ENCODE measurements at places on chromosomes 5 and 9.

DNA sequence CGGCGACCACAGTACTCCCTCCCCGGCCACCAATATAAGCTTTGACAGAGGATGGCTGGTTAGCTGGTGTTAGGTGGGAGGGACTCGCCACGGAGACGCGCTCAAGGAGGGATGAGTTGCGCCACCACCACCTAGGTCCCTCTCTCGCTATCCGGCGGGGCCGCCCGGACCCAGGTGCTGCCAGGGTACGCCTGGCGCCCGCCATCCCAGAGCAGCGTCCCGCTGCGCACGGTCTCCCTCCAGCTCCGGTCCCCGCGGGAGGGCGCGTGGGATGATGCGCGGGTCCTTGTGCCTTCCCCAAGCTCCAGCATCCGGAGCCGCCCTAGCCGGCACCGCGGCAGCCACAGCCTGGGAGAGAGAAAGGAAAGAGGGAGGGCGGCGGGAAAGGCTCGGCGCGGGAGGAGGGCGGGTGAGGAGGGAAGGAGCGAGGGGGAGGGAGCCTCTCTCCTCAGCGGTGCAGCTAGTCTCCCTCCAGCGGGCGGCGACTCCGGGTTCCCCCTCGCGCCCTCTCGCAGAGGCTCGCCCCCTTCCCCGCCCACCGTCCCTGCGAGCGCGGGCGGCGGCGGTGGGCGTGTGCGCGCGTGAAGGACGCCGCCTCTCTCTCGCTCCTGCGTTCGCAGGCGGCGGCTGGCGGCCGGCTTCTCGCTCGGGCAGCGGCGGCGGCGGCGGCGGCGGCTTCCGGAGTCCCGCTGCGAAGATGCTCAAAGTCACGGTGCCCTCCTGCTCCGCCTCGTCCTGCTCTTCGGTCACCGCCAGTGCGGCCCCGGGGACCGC is at the start of gene CAMK4:
TSS of gene CAMK4 (plus strand) at position 598 of the 774 bp plus-strand sequence. CDS start at position 698, 100 bp downstream.
- peak; percentile 54 for DNase-seq

DNA sequence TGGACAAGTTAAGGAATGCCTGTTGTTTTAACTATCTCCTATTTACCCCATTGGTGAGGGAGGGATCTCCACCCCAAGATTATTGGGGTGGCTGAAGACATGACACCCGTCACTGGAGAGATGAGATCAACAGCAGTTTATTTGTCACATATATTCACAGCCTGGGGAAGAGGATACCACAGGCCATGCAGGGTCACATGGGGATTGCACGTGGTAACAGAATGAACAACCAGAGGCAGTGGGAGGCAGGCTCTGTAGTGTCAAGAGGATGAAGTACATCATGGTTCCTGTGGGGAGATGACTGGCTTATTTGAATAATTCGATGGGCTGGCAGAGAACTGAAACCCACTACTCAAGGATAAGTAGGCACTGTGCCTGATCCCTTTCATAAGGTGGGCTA is 18.6 kb upstream of the SHISAL2B start:
- DNase-seq: no peak

GRCh38 chr9:14909961-14910805 is at the start of gene FREM1:
Gene FREM1, minus strand, starts transcription at chr9:14910428. Its CDS starts 41,451 bp downstream, at chr9:14868977.
- DNase-seq: peak; percentile 52

DNA sequence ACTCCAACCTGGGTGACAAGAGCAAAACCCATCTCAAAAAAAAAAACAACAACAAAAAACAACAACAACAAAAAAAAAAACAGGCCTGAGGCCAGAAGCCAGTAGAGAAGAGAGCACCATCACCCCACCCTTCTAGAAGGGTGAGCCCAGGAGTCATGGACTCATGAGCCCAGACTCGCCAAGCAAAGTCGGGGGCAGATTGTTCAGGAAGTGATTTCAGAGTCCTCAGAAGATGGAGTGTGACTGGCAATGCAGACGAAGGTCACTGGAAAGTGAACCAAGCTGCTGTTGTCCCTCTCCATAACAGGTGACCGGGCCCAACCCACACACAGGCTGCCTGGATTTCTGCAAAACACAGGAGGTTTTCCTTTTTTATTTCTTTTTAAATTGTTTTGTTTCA is 9.0 kb upstream of the WDR38 start:
- DNase-seq: no peak

- DNase-seq: no peak
Observed at GRCh38 chr9:117752894-117753293, 48.7 kb downstream of the TLR4 start.

DNA sequence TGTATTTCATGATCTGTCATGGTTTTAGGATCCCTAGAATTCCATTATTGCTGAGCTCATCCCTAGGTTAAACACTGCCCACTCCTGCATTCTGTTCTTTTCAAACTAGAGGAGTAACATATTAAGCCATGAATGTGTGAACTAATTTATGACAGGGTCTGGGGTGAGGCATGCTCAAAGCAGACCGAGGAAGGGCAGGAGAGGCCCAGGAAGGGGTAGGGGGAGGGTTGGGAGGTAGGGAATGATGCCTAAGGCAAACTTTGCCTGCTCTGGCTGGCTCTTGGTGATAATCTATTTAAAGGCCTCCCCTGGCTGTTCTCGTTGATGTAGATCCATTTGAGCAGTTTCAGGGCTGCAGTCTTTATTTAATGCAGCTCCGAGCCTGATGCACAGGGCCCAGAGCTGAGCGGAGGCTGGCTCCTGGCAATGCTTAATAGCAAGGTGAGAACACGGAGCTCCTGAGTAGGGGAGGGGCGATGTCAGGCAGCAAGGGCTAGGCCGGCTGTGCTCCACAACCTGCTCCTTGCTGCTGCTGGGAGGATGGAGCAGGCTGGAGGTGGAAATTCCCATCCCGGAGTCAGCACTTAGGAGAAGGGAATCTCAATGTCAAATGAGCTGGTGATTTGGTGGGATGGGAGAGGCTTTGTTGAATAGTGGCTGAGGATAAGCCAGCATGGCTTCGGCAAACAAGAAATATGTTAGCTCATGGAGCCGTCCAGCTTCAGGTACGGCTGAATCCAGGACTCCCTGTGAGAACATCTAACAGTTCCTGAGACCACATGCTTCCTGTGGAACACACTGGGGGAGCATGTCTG is 73.2 kb upstream of the UNC5A start:
- no peak for DNase-seq

DNA sequence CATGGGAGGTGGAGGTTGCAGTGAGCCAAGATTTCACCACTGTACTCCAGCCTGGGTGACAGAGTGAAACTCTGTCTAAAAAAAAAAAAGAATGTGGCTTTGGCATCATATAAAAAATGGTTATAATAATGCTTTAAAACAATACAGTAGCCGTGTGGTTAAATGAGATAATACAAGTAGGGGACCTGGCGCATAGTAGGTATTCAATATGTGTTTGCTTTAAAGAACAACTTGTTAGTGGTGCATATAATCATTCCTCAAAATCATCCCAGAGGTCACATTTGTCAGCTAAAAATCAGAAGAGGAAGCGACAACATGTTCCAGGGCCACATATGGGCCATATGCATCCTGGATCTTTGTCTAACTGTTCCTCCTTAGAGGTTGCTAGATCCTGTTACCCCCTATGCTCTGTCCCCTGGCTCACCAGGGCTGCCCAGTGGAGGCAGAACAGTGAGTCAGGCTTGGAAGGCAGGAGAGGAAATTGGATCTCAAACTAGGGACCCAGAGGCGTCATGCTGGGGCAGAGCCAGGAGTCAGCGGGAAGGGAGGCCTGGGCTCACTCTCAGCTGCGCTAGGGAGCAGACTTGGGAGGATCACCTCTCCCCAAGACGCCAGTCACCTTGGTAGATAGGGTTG is 27.7 kb downstream of the LHX6 start:
- no peak for DNase-seq
